ENCODE measurements at places on chromosomes 7 and 10.

GRCh38 chr10:88127766-88128165, 264.3 kb downstream of the PTEN start:
- no peak for DNase-seq

GRCh38 chr10:50385624-50386023, 134.3 kb upstream of the ASAH2 start:
- no peak for DNase-seq

DNA sequence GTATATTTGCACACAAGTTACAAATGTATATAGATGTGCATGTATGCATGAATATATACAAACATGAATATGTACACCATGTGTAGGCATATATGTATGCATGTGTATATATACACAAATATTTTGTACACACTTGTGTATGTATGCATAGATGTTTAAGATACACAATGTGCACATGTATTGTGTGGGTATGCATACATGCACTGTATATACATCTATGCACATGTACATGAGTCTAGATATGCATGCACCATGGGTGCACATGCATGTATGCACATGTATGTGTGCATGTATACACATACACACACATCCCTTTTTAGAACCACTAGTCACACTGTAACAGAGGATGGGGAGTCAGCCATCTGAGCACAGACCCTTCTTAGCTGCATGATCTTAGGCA, 249.4 kb downstream of the COBL start:
- DNase-seq: no peak

DNA sequence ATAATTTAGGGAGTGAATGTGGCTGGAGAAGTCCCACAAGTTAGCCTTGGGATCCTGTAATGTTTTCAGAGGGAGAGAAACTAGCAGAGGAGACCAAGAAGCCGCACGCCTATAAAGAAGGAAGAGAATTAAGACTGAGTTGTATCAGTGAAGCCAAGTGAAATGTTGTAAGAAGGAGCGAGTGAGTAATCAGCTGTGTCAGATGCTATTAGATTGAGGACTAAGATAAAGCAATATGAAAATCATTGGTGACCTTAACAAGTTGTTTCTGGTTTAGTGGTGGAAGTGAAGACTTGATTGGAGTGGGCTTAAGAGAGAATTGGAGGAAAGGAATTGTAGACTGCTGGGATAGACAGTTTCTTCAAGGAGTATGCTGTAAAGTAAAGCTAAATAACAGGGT, 8.8 kb downstream of the CCSER2 start:
- DNase-seq: no peak

DNA sequence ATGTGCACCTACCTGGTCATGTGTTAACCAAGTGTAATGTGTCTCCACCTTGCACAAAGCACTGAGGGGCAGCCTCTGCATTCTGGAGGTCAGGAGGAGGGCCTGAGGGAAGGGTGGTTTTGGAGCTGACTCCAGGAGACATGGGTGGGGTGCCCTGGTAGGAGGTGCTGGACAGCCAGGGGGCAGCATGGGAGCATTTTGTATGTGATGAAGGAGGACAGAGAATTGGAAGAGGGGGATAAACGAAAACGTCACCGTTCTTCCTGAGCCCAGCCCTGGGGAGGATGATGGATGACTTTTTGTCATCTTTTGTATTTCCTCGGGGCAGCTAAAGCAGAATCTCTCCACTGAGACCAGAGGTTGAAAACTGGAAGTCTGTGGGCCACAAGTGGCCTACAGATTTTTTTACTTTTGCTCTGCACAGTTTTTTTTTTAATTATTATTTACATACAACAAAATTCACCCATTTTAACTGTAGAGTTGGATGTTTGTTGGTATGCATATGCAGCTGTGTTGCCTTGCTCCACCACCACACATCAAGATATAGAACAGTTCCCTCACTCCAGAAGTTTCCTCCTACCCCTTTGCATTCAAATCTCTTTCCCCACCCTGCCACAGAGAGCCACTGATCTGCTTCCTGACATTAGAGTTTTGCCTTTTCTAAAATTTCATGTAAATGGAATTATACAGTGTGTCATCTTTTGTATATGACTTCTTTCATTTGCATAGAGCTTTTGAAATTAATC, 242.5 kb downstream of the VTI1A start:
- no peak for DNase-seq

DNA sequence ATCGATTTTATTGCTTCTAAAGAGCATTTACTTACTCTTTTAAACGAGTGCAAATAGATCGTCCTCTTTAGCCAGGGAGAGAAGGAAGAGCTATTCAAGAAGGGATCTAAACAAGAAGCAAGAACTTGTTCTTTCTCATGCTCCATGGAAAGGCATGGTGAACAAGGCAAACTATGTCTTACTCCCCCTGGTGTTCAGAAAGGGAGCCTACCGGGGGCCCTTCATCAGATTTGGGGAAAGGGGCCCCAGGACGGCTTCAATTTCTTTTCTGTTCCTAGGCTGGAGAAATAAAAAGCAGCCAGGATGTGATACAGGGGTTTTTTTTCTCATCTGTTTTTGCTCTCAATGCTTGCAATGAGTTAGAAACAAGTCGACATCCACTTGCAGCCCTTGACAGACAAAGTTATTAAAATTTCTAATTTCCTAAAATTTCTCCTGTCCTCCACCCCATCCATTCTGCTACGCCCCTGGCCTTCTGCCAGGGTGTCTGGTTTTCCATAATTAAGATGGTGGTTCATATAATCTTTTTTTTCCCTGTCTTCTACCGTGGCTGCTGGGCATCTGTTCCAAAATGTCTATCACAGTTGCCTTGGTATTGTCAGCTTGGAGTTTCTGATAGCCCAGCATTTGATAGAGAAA, 214.4 kb downstream of the CREB5 start:
- DNase-seq: peak; percentile 23

- no peak for DNase-seq
Observed at GRCh38 chr10:103968441-103969391, 1.8 kb downstream of the SLK start.

GRCh38 chr7:23546897-23547572, 15.3 kb upstream of the TRA2A start:
- peak; percentile 90 for DNase-seq

DNA sequence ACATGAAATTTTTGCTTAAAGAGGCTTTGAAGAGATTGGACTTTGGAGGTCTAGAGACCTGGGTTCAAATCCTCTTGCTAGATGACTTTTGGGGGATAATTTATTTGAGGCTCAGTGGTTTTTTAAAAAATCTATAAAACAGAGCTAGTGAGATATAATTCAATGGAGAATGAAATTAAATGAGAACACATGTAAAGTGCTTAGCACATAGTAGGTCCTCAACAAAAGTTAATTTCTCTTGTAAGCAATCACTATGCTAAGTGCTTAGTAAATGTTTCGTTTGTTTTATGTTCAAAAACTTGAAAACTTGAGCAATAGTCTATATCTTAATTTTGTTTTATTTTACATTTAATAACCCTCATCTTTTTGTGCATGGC, 64.8 kb downstream of the LRMDA start:
- no peak for DNase-seq

- DNase-seq: no peak
Observed at GRCh38 chr10:97129666-97130065, 56.1 kb downstream of the SLIT1 start.

DNA sequence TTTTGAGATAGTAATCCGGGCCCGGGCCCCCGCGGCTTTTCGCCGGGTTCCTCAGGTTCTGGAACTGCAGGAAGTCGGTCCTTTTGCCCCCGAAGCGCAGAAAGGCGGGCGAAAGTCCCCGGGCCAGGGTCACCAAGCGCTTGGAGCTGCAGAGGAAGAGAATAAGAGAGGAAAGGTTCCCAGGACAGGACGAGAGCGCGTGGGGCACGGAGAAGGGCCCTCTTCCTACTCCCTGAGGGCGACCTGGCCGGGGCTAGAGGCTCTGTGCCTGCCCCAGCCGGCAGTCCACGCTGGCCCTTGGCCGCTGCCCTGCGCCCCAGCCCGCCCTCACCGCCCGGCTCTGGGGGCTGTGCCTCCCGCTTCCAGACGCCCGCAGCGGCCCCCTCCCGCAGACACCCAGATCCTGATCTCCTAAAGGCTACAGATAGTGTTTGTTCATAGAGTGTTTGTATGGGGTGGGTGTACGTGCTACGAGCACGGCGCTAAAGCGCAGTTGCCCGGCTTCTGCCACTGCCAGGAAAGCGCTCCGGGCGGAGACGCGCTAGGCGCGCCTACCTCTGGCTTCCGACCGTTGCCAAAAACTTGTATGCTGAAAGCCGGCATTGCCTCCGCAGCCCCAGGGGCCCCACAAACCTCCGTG, 3.2 kb downstream of the HPSE2 start:
- no peak for DNase-seq

DNA sequence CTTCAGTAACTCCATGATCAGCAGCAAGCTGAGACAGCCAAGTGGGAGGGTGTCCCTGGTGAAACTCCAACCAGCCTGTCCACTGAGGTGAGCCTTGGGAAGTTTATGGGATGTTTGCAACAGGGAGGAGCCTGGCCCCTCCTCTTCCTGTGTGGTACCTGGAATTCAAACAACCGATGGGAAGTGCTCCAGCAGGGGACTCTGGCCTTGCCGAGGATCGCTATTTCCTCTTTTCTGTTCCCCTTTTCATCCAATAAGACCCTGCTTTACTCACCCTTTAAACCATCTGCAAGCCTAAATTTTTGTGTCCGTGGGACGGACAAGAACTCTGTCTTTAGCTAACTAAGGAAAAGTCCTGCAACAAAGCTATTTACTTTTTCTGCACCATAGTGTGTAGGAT, 491.1 kb upstream of the ZMIZ1 start:
- DNase-seq: no peak

GRCh38 chr7:5590596-5591277, 167.1 kb upstream of the TNRC18 start:
- no peak for DNase-seq

- DNase-seq: no peak
Observed at GRCh38 chr7:14398526-14398925, 409.1 kb upstream of the ETV1 start.

- DNase-seq: peak; percentile 96
Observed at GRCh38 chr7:100837099-100837836, 9.9 kb upstream of the EPHB4 start.

DNA sequence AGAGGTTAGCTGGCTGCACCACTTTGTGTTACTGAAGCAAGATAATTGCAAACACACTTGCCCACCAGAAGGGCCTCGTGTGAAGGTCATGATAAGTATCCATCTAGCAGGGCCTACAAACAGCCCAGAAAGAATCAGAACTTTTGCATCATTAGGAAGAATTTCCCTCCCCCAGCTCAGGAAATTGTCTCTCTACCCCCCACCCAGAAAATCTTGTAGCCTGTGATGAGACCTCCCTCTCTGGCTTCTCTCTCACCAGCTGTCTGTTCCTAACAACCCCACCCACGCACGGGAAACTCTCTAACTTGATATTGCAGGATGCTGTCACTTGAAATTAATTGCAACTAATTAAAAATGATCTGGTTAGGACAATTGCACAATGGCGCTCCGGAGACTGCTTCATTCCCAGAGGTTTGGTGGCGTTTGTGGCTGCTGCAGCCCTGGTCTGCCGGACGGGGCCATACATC, 34.5 kb downstream of the ZNF503 start:
- no peak for DNase-seq

GRCh38 chr7:44237696-44238095, 36.9 kb downstream of the YKT6 start:
- no peak for DNase-seq

GRCh38 chr7:38574086-38574485, 57.1 kb downstream of the AMPH start:
- DNase-seq: no peak

DNA sequence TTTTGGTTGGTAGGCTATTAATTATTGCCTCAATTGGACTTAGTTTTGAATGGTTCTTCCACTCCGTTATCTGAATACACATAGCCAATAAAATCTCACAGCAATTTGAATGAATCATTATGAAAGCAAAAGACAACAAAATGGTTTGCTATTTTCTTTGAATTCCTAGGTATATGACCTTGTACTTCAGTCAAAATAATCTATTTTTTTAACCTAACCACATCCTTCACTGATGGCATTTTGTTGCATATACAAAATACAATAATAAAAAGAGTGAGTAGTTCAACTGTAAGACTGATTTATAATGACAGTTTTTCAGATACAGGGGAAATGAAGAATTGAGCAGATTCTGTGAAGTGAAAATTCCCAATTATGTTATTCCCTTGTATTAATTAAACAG, 433.1 kb downstream of the HTR7 start:
- DNase-seq: no peak

GRCh38 chr7:84746353-84746752, 440.5 kb downstream of the SEMA3D start:
- DNase-seq: no peak

GRCh38 chr10:17120694-17121093, 8.9 kb downstream of the CUBN start:
- no peak for DNase-seq

GRCh38 chr7:1692515-1693418, 22.7 kb downstream of the ELFN1 start:
- no peak for DNase-seq

GRCh38 chr10:98090822-98091221, 43.6 kb upstream of the R3HCC1L start:
- no peak for DNase-seq

DNA sequence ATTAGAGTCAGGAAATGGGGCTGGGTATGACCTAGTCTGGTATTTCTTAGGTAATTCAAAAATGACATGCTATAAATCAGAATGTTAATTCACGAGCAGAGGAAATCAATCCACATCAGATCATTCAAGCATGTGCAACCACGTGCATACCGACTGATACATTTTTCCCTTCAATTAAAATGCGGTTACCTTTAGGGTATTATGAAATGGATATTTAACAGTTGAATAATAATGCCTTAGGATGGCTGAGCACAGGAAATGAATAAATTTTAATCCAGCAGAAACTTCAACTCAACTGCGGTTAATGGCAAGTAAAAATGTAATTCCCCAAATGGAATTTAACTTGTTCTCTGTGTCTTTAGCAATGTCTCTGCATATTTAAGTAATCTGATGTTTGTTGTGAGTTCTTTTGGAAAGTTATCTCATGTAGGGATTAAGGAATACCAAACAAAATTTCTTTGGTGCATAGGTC, 9.2 kb downstream of the CPA2 start:
- DNase-seq: no peak

GRCh38 chr10:80275756-80276155, 13.7 kb downstream of the MAT1A start:
- no peak for DNase-seq

DNA sequence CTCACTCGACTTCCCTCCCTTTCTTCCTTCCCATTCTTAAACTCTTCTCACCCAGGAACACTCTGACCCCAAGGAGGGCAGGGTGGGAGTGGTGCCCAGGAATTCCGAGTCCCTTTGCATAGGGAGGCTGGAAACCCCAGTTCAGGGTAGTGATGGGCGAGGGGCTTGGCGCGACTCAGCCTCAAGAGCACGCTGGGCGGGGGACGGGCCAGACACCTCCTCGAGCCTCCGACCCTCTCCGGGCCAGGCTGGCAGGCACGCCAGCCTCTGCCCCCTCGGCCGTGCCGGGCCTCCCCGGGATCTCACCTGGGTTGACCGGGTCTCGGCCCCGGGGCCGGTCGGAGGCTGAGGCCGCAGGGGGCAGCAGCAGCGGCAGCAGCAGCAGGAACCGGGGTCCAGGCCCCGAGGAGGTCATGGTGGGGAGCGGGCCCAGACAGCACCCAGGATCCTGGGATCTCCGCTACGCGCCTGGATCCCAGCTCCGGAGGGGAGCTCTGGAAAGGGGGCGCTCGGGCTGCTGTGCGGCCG, 457 bp downstream of the PLOD3 start:
- no peak for DNase-seq

- DNase-seq: no peak
Observed at GRCh38 chr10:72814099-72814790, 79.3 kb upstream of the OIT3 start.
